Fibroblast of skin of left biceps (primary cell): ENCODE measurements at places on chromosomes 1 and 21.

DNA sequence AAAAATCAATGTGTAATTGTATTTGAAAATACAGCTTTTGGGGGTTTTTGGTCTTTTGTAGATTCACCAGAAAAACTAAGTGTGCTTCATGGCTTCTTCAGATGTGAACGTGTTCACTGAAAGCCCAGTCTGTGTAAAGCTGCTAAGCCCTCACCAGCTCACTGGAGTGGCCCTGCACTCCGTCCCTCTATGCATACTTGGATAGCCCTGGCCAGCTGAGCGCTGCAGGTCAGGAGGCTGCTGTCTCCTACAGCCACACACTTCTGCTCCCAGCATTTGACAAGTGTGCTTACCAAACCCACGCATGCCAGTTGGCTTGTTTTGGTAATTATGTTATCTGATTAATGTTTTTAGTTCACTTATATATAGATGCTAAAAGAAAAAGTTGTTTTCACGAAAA lies 163.5 kb downstream of the TLR5 start:
- DNase-seq, result no peak

DNA sequence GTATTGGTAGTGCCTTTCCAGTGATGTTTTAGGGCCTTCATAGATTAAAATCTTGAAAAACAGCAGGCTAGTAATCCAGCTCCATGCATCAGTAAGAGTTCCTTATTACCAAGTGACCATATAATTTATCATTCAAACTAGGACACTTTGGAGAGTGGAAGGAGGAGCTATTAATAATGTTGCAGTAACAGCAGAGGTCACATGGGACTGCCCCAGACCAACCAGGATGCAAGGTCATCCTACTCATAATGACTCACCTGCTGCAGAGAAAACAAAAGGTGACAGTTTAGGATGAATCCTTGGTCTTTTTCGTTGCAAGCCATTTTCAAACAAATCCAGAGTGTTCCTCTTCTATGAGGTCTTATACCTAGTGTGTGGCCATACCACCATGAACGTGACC lies 187.4 kb downstream of the NUF2 start:
- DNase-seq, result no peak

GRCh38 chr1:184299406-184299790 lies 87.4 kb upstream of the C1orf21 start:
- DNase-seq, result peak; percentile 88

DNA sequence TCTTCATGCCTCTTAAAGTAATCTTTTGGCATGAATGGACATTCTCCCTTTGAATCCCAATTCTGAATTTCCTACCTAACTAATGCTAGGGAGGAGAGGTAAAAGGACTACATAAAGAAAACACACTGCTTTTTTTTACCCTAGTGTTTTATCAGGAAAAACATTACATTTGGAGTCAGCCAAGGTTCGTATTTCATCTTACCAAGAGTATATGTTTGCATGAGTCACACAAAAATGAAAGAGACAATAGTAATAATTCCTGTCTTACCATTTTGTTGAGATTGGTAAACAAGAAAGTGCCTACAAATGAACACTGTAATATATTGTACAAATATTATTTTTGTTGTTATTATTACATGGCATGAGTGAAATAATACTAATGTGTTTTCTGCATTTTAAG lies 112.9 kb upstream of the WARS2 start:
- no peak for DNase-seq

- DNase-seq, result no peak
Observed at GRCh38 chr1:3945916-3946840, 46.1 kb upstream of the C1orf174 start.

GRCh38 chr1:55231745-55232144 lies 16.6 kb upstream of the USP24 start:
- DNase-seq, result no peak

GRCh38 chr1:106458866-106459265 lies 597.6 kb upstream of the PRMT6 start:
- DNase-seq, result no peak

DNA sequence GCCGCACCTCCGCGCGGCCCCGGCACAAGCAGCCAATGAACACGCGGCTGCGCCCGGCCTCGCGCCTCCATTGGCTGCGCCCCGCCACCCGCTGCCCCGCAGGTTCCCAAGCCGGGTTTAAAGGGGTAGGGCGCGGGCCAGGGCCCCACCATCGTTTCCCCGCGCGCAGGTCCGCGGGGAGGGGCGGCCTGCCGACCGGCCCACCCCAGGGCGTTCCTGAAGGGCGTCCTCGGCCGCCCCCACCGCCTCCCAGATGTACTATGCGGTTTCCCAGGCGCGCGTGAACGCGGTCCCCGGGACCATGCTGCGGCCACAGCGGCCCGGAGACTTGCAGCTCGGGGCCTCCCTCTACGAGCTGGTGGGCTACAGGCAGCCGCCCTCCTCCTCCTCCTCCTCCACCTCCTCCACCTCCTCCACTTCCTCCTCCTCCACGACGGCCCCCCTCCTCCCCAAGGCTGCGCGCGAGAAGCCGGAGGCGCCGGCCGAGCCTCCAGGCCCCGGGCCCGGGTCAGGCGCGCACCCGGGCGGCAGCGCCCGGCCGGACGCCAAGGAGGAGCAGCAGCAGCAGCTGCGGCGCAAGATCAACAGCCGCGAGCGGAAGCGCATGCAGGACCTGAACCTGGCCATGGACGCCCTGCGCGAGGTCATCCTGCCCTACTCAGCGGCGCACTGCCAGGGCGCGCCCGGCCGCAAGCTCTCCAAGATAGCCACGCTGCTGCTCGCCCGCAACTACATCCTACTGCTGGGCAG lies at the start of gene OLIG1:
Gene OLIG1 (plus strand): TSS at position 148 of the 750 bp plus-strand sequence. CDS start 106 bp downstream, at position 254.
- DNase-seq, result no peak

DNA sequence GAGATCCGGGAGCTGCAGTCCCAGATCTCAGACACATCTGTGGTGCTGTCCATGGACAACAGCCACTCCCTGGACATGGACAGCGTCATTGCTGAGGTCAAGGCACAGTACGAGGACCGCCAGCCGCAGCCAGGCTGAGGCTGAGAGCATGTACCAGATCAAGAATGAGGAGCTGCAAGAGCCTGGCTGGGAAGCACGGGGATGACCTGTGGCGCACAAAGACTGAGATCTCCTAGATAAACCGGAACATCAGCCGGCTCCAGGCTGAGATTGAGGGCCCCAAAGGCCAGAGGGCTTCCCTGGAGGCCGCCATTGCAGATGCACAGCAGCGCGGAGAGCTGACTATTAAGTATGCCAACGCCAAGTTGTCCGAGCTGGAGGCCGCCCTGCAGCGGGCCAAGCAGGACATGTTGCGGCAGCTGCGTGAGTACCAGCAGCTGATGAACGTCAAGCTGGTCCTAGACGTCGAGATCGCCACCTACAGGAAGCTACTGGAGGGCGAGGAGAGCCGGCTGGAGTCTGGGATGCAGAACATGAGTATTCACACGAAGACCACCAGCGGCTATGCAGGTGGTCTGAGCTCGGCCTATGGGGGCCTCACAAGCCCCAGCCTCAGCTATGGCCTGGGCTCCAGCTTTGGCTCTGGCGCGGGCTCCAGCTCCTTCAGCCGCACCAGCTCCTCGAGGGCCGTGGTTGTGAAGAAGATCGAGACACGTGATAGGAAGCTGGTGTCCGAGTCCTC lies 25.5 kb downstream of the ETV3L start:
- peak; percentile 13 for DNase-seq

GRCh38 chr1:225644666-225645065 lies 8.3 kb downstream of the ENAH start:
- no peak for DNase-seq

DNA sequence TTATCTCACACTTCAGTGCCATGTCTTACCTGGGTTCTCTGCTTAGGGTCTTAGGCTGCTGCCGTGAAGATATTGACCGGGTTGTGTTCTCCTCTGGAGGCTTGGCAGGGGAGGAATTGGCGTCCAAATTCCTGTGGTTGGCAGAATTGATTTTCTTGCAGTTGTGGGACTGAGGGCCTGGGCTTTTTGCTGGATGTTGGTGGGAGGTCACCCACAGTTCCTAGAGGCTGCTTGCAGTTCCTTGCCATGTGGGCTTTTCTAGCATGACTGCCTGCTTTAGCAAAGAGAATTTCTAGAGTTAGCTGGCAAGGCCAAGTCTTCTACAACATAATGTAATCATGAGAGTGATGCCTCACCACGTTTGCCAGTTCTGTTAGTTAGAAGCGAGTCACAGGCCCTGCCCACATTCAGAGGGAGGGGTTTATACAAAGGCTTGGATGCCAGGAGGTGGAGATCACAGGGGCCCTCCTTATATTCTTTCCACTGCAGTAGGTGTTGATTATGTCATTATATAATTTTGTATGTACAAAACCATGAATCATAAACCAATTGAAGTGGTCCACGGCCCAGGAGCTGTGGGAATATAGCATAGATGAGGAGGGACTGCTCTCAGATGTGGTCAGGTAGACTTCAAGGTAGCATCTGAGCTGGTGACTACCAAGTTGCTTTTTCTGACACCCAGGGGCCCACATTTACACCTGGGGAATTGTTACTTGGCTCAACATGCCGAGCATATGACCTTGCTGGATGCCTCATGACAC lies 6.6 kb downstream of the UBL4B start:
- no peak for DNase-seq

- peak; percentile 37 for DNase-seq
Observed at GRCh38 chr1:76254104-76255030, 179.8 kb downstream of the ST6GALNAC3 start.

- DNase-seq, result peak; percentile 37
Observed at GRCh38 chr21:29656504-29657239, 283.1 kb downstream of the GRIK1 start.

DNA sequence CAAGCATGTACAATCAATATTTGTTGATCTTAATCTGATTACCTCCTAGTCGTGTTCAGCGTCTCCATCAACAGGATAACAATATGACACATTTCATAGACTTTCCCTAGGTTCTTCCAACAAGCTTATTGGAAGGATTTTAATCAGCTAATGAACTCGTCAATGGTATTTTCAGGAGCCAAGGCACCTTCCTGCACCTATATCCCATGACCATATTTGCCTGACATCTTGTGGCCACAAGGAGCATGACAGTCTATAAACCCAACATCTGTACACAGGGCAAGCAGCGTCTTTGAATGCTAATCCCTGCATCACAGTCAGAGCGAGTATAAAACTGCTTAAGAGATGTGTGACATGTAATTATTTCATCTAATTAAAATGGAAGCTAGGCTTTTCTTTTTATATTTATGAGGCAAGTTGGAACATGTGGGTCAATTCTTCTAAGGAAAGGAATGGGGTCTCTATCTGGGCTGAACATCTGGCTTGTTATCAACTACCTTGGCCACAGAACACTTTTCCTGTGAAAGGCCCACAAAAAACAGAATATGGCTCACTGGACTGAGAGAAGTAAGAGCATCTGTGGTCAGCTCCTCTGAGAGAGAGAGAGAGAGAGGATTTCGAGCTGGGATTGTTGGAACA lies 388.8 kb downstream of the NTNG1 start:
- peak; percentile 22 for DNase-seq

GRCh38 chr1:43450251-43450941 lies 3.3 kb downstream of the HYI start:
- DNase-seq, result no peak

DNA sequence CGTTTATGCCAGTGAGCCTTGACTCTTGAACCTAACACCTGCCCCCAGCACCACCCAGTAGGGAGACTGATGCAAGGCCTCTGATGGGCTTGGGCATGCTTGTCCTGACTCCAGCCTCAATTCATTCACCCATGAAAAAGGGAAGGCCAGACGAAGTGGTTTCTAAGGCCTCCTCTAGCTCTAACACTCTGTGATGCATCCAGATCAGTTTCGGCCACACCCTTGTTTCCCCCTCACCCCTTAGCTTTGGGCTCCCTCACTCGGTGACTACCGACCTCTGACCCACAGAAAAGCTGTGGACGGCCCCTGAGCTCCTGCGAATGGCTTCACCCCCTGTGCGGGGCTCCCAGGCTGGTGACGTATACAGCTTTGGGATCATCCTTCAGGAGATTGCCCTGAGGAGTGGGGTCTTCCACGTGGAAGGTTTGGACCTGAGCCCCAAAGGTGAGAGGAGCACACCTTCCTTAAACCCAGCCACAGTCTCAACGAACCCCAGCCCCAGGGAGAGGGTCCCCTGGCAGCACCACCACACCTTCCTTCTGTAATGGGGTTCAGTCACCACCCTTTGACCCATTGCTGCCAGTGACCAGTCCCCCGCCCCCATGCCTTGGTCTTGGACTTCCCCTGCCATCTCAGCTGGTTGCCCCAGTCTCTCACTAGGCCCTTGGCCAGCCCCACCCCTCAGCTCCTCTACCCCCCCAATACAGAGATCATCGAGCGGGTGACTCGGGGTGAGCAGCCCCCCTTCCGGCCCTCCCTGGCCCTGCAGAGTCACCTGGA lies 9.0 kb downstream of the NPR1 start:
- DNase-seq, result no peak

GRCh38 chr1:1869469-1869868 lies 21.4 kb downstream of the GNB1 start:
- DNase-seq, result no peak
